Fibroblast of lung (primary cell): ENCODE measurements at places on chromosomes 13 and 19.

DNA sequence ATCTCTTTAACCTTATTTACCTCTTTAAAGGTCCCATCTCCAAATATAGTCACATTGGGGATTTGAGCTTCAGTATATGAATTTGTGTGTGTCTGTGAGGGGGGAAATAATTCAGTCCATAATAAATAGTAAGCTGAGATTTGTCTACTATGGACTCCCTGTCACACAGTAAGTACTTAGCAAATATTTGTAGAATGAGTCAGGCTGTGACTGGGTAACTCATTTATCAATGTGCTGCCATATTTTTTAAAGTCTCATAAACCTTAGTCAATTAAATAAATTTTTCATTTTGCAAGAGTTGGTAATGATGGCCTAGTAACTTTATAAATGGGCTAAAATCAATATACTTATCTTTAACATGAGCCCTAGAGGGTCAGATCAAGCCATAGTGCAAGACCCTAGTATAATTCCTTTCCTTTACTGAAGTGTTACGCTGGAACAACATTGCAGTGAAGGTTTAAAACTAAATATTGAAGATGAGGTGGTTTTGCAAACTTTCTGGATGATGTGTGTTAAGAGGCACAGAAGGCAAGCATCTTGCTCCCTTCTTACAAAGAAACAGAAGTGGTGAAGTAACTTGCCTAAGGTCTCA, 305.1 kb downstream of the KCNRG start:
- peak; percentile 66 for DNase-seq

DNA sequence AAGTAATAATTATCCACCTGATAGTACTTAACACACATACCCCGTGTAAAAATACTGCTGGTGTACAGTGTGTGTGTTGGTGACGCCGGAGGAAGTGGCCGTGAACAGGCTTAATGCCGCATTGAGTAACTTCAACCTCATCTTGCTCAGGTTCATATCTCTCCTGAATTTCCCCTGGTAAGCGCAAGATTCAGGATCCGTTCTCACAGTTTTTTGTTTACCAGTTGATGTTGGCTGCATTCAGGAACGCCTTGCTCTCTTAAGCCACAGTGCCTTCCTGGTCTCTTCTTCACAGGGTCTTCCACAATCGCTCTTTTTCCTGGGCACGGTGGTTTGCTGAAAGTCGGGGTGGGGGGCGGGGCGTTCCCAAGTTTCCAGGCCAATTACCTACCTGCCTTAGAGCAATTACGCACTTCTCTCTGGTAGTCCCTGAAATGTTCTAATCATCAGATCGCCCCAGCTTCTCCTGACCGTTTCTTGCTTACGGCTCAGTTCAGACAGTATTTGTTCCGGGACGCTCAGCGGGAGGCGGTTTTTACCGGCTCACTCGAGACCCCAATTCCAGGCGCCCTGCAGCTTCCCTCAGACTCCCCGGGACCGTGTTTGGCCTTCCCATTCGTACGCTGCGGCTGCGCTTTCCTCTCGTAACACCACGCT, 706 bp upstream of the DNAJC3 start:
- DNase-seq: peak; percentile 45

DNA sequence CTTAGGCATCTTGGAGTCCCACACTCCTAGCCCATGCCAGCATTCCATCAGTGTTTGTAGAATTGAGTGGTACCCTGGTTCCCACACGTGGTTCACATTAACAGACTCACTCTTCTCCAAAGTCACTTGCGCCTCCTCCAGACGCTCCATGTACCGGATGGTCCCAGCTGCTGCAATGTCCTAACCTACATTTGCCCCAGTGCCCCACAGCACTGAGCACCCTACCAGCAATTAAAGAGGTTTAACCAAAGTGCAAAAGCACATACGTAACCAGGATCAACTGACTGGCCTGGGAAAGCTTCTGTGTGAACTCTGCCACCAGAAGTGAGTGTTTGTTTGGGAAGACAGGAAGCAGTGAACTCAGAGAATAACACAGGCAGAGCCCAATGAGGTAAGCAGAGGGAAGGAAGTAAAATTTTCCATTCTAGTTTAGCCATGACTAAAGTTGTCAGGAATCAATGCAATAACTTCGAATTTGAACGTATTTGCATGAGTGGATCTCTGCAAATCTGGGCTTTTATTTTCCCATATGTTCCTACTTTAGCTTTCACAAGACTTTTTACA, 7.3 kb upstream of the MEDAG start:
- DNase-seq: peak; percentile 97

DNA sequence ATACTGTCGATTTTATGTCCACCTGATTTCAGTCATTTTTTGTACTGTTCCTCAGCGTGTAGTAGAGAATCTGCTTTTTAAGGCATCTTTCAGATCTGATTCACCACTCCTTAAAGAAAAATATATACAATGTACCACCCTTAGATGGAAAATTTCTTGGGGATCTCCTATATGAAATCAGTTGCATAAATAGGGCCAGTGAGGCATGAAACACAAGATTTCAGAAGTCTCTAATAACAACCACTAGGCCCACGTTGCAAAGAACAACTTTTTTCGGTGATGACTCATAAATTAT, 1.4 kb downstream of the USP12 start:
- DNase-seq: peak; percentile 79

DNA sequence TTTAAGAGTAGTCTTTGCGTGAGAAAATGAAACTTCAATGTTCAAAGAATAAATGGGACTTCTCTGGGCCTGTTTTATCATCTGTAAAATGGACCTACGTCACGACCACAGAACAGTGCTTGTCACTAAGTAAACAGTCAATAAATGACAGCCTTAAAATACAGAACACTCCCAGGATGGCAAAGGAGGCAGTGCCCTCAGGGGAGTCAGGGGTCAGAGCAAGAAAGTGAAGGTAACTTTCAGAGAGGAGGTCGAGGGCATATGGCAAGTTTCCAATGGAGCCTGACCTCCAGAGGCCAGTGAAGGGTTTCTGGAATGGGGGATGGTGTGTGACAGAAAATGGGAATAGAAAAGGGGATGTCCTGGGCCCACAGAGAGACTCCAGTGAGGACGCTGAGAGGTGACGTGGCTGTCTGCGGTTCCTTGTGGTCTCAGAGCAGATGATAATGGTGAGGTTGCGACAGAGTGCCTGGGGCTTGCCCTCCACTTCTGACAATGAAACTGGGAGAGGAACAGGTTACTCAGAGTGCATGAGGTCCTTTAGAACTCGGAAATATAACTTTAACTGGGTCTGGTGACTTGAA, 91.8 kb downstream of the UBL3 start:
- no peak for DNase-seq
